ENCODE measurements at places on chromosomes 5 and 9.

DNA sequence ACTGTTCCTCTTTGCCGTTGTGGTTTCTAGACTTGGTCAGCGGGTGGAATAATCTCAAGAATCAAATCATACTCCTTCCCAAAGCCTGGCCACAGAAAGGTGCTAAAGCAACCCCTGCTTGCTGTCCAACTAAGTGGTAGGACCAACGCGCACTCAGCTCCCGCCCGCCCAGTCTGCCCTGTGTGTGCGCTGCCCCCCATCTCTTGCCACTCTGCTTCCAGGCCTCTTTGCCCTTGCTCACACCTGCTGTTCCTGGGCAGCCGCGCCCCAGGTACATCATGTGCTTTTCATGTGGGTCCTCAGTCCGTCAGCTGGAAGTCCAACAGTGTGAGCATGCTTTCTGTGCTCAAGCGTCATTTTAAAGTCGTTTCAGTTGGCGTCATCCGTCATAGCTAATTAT is 65.5 kb downstream of the SYK start:
- DNase-seq = no peak

DNA sequence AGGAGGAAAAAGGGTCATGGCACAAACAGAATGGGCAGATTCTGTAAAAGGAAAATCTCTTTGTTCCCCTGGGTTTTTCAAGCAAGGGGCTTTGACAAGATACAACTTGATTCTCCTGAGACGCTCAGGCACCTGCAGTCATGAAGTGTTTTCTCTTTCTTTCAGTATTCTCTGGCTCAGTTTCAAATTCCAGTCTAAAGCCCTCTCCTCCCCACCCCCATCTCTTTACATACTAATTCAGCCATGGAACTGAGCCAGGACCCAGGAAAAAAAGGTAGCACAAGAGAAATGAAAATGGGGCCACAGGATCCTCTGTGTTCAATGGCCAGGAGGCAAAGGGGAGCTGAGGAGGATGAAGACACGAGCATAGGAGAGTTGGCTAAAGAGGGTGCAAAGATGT is 408.4 kb downstream of the SPOCK1 start:
- no peak for DNase-seq

GRCh38 chr5:17434982-17435381 is 63.0 kb upstream of the TAF11L2 start:
- no peak for DNase-seq

- no peak for DNase-seq
Observed at GRCh38 chr9:107105784-107106183, 177.3 kb upstream of the RAD23B start.

- no peak for DNase-seq
Observed at GRCh38 chr9:95457769-95458168, 59.0 kb downstream of the PTCH1 start.

- DNase-seq = peak; percentile 13
Observed at GRCh38 chr9:84781931-84782866, 112.7 kb downstream of the NTRK2 start.

GRCh38 chr5:172762214-172763119 is 8.5 kb downstream of the DUSP1 start:
- DNase-seq = no peak

- DNase-seq = no peak
Observed at GRCh38 chr9:7006417-7006816, 248.6 kb downstream of the KDM4C start.

- no peak for DNase-seq
Observed at GRCh38 chr9:113581865-113582697, 118.6 kb downstream of the RGS3 start.

GRCh38 chr5:172777881-172778814 is 7.2 kb upstream of the DUSP1 start:
- DNase-seq = peak; percentile 90

- peak; percentile 49 for DNase-seq
Observed at GRCh38 chr9:75185585-75186170, 97.4 kb downstream of the OSTF1 start.

- DNase-seq = no peak
Observed at GRCh38 chr9:127154003-127154389, 31.6 kb upstream of the ANGPTL2 start.

- no peak for DNase-seq
Observed at GRCh38 chr5:23740029-23740428, 232.6 kb downstream of the PRDM9 start.

DNA sequence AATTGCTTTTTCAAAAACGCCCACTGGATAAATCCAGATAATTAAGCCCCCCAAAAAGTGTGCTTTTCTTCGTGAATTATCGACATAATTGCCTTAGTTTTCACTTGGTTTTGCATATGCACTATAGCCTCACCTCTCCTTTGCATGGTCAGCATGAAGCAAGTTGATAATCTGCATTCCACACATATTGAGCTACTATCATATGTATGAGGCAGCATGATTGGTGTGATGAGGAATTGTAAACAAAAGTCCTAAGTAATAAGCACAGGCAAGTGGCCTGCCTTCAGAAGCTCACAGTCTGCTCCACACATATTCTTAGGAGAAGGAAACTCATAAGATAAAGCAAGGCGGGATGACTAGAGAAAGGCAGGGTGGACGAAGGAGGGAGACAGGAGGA is 33.8 kb downstream of the MED10 start:
- no peak for DNase-seq

Data from cardiac fibroblast (primary cell).